ENCODE measurements at places on chromosomes 5 and 9.
A peak's percentile ranks its signal among the peaks of the same experiment; 100 is the strongest.

- no peak for DNase-seq
Observed at GRCh38 chr5:85671223-85671970, 946.3 kb upstream of the COX7C start.

DNA sequence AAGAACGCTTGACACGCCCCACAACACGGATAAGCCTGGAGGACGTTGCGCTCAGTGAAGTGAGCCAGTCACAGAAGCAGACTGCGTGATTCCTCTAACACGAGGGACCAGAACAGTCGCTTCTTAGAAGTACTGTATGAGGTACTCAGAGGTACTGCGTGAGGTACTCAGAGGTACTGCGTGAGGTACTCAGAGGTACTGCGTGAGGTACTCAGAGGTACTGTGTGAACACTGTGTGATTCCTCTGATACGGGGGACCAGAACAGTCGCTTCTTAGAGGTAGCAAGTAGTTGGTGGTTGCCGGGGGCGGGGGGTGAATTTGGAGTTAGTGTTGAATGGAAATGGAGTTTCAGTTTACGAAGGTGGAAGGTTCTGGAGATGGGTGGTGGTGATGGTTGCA, 5.8 kb downstream of the NDUFS6 start:
- DNase-seq: no peak

DNA sequence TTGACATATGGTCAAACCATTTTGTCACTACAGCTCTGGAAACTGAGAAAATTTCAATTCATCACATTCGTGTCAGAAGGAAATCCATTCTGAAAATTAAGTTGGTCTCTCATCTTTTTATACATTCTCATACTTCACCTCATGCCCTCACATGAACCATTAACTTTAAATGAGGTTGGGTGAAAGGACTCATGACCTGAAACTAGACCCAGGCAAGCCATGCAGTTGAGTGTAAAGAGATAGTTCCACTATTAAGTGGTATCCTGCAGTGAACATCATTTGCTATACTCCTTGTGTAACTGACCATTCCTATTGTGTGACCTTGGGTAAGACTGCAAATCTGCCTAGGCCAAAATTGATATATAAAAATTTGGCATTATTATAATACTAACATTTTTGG, 299.6 kb upstream of the GRIN3A start:
- DNase-seq: no peak

GRCh38 chr5:39270225-39270848, 51.0 kb upstream of the FYB1 start:
- no peak for DNase-seq

DNA sequence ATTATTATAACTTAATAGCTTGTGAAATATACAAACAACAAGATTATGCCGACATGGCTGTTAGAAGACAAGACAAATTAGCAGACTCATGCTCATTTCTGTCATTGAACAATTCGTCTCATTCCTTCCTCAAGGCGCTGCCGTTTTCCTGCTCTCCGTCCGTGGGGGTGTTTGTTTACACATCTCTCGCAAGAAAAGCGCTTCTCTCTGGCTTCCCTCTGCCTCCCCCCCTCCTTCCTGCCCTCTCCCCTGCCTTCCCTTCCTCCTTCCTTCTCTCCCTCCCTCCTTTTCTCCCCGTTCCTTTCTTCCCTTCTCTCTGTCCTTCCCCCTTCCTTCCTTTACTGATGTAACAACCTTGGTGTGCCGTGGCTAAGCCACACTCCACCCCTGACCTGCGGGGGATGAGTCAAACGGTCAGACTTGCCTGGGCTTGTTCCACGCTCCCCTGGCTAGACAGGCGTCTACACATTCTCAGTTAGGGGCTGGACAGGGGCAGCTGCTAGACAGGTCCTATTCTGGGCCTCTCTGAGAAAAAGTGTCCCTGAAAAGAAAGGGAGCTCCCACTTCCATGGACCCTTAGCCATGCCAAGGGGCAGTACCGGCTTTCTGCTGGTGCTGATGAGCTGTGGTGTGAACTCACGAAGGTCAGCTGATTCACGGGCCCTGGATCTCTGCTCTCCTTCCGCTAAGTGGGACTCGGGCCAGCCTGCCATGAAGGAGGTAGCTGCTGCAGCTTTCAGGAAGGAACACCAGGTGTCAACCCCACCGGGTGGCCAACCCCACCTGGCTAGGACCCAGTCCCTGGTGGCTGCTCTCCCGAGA, 32.0 kb upstream of the SPTLC1 start:
- DNase-seq: no peak

DNA sequence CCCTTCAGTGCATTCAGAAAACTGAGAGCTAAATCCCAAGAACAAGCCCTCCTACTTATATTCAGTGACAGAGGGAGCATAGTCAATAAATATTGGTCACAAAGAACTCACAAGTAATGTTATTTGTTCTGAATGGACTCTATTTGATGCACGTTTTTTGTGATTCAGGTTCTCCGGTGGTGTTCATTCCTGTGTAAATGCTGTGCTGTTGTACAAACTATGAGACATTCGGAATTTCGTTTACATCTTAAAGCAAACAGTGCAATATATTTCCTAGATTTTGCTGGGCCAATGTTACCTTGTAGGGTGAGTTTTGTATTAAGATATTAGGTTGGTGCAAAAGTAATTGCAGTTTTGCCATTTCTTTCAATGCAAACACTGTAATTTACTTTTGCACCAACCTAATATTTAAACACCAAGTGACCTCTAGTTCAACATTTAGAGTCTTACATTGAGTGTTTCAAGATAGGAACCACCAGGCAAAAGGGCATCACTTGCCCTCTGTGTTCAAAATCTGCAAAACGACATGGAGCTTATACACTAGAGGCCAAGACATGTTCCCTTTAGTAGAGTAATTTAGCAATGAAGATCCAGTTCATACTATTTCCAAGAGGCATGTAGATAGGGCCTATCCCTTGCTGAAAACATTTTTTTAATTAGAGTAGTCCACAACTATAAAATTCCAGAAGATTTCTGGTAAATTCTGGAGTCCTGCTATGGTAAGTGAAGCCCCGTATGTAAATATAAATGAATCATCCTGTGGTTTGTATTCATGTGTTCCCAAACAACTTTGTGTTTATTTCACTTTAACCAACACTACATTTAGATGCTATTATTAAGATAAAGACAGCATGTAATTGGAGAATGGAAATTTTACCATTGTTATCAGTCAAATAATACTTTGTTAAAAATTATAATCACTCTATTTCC, 444.0 kb upstream of the PTGER4 start:
- no peak for DNase-seq

- DNase-seq: no peak
Observed at GRCh38 chr9:2418619-2419018, 203.0 kb upstream of the VLDLR start.

DNA sequence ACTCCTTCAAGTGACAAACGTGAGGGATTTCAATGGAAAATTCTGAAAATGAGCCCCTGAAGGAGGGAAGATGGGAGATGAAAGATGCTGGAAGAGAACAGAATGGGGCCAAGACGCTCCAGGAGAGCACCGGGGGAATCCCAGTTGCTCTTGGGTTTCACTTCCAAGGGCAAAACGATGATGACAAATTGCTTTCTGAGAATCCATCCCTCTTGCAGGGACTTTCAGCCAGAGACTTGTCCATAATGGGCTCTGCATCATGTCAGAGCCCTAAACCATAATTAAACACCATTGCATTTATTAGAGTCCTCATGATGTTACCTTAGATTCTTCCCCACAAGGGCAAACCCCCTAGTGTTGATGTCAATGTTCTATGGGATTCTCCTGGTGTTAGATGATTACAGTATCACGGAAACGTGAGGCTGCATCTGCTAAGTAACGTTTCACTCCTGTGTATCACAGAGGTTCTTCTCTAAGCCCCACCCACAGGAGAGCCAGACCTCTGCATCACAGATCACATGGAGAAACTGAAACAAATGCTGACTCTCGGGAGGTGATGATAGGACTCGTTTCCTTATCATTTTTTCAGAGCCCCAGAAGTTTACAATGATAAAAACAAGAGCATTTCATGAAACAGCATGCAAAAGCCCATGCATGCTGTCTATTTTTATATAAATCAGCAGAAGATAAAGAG, 114.4 kb downstream of the TENT4A start:
- no peak for DNase-seq

DNA sequence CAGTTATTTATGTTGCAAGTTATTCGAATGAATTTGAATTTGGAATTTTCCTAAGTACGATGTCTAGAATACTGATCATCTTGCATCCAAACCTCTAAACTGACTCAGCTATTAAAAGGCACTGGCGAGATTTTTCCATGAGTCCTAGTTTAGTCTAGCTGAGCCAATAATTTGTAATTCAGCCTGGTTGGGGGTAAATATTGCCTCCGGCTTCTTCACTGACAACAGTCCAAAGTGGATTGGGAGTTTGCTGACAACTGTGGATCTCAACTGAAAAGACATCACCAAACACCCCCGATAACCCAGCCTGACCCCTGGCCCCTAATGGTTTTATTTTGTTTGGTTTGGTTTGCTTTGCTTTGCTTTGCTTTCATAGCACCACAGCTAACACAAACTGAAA, 189.8 kb upstream of the DAPK1 start:
- no peak for DNase-seq

GRCh38 chr9:108874058-108874788, 12.2 kb downstream of the ACTL7A start:
- DNase-seq: no peak

GRCh38 chr9:117825609-117826347, 121.6 kb downstream of the TLR4 start:
- peak; percentile 11 for DNase-seq

DNA sequence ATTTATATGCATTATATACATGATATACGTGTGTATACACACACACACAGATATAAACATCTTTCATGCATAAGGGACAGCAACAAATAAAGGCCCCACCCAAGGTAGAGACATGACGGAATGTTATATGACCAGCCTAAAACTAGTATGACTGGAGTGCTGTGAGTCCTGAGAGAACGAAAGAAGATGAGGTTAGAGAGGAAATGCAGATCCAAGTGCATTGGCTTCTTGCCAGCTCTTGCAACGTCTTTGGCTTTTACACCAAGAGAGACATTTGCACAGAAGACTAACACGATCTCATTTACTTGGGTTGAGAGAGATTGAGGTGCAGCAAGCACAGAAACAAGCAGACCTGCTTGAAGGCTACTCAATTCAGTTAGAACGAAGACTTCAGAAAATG, 23.0 kb downstream of the CDH10 start:
- no peak for DNase-seq

DNA sequence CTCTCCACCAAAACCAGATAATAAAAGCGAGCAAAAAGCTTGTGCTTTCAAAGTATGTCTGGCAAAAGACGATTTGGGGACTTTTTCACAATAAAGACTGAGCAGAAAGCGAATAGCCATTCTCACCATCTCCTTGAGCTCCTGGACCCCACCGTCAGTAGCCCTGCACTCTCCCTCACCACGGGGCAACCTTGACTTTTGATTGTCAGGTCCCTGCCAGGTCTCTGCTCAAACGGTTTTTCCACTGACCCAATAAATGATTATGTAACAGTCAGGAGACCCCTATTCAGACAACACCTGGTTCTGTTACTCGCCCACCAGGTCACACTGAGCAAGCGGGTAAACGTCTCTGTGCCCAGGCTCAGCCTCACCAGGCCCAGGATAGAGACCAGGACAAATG, 131.3 kb downstream of the MVB12B start:
- DNase-seq: no peak

DNA sequence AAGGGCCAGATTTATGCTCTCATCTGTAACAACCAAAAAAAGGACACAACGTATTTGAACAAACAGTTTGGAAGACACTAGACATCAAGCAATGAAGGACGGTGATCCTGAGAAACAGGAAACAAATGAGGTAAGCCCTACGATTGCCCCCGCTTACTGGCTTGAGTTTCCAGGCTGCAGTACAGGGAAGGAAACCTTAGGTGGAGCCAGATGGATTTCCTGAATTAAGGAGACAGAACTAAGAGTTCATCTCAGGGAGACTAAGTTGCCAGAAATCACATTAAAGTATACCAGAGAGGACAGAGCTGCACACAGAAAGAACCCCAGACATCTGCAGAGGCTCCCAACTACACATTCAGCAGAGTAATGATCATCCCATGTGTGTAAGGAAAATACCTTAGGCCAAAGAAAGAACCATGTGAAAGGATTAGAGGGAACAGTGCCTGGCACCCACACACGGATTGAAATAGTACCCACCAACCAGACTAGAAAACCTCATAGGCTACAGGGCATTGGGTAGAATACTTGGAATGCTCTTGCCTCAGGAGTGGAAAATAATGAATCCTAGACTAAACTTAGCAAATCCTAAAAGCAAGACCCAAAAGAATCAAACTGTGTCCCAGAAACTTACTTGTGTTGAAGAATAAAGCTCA, 99.3 kb upstream of the NIPBL start:
- no peak for DNase-seq

GRCh38 chr9:33105504-33105903, 29.0 kb upstream of the SMU1 start:
- DNase-seq: no peak

DNA sequence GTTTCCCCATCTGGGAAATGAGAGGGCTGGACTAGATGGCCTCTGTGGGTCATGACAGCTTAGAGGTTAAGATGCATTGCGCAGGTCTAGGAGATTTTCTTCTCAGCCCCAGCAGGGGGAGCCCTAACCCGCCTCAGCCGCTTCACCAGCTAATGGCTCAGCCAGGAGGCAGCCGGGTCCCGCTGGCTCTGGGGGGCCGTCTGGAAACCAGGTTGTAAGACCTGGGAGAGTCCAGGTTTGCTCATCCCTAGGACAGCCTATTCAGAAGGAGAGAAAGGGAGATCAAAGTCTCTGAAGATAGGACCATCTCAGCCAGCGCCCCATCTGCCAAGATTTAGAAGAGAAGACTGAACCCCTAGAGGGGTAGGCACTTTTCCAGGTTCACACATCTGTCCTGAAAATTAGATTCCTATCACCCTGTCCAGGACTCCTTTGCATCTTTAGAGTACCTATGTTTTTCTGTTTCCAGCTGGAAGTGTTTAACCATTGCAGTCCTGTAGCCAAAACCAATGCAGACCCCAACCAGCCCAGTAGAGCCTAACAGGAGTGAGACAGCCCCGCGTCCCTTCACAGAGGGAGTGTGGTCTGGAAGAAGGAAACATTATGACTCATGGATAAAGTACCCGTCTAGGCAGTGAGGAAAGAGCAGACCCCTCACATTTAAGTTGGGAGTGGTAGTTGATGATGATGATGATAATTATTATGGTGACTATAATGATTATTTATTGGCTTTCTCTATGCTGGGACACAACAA, 27.5 kb downstream of the SPARC start:
- DNase-seq: peak; percentile 59

DNA sequence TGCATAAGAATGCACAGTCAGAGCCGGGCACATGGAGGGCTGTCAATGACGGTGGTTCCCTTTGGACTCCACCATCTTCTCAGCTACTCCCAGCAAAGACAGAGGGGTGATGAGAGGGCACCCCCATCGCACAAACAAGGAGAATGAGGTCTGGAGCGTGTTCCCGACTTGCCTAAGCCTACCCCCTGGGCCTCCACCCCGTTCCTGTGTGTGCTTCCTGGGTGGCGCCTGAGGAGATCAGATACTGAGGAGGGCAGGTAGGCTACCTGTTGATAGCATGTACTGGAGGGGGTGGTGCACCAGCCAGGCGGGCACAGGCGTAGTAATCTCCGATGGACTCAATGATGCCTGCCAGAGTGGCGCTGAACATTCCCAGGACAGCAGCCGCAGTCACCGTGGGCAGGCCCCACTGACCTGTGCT, 4.1 kb downstream of the SLC23A1 start:
- no peak for DNase-seq

All from stimulated activated CD8-positive, alpha-beta memory T cell treated with anti-CD3 and anti-CD28 coated beads, Interleukin-4, amount 100 ng/mL, for 4 hours (primary cell).